ENCODE measurements at places on chromosomes 13 and 19.

GRCh38 chr13:101383595-101383994, 32.7 kb downstream of the NALCN start:
- no peak for DNase-seq

- DNase-seq = no peak
Observed at GRCh38 chr13:22178878-22179277, 508.0 kb downstream of the FGF9 start.

- DNase-seq = no peak
Observed at GRCh38 chr19:5265260-5265659, 75.4 kb downstream of the PTPRS start.

DNA sequence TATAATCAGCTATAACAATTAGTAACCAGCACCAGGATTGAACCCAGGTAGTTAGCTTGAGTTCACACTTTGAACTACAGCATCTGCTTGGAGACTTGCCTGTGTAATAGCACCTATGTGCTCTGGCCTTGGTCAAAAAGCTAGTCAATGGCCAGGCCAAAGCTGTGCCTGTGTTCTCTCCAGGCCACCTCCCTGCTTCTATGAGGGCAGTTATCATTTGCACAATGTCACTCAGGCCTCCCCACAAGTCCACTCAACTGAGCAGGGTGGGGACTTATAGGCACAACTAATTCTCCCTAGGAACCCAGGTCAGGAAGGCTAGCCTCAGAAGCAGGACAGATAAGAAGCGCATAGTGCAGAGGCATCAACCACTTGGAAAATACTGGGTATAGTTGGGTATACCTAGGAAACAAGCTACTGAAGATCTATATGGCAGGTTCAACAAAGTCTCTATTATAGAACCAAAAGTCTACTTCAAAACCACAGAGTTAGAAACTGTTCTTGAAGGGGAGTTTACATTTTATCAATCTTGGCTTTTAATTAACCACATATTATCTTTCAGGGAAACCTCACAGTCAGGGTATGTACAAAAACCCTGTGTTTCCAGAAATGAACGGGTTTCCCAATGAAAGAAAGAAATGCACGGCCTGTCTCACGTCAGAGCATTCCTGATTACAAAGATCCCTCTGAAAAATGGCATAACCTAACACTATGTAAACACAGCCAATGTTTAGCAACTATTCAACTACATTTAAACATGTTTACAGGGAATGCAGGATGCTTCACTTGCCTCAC, 140.9 kb downstream of the ABCC4 start:
- no peak for DNase-seq

- DNase-seq = no peak
Observed at GRCh38 chr19:55050749-55051532, 12.0 kb downstream of the RDH13 start.

DNA sequence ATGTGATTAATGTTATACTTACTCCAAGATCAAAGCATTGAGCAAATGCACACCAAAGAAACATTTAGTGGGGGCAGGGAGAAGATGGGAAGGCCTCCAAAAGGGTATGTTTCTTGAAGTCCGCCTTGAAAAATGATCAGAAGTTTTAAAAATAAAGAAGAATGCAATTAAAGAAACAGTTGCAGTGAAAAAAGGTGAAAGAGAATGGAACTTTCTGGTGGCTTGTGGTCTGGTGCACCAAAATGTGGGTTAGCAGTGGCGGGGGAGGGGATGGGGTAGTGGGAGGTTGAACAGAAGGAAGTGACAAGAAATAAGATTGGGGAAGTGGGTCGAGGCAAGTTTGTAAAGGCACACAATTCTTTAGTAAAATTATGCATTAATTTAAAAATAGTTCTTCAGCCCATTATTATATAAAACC, 2.5 kb downstream of the LCP1 start:
- DNase-seq = no peak

DNA sequence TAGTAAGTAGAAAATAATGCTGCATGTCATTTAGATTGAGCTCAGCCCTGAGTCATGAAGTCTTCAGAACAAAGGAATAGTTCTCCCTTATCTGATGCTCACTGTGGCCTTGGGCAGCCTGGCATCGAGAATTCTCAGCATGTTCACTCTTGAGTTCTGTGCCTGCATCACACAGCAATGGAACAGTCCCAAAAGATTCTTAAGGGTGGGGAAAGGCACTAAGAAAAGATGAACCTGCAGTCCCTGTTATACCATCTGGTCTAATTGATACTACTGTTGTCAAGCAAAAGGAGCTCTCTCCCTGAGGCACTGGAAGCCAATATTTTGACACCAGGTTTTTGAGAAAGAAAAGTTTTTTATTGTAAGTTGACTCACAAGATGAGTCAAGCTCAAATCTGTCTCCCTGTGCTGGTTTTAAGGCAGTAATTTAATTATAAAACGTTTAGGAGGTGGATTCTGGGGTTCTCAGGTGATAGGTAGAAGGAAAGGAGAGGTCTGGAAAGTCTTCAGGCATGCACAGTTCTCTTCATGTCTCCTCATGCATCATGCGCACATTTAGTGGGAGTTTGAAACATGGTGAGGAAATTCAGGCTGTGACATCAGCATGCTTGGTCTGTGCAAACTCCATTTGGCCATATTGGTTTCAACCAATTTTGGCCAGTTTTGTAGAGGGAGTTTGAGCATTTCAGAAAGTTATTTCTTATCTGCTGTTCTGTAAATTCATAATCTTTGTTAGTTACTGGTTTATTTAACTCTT, 38.1 kb upstream of the ZNF766 start:
- DNase-seq = no peak

DNA sequence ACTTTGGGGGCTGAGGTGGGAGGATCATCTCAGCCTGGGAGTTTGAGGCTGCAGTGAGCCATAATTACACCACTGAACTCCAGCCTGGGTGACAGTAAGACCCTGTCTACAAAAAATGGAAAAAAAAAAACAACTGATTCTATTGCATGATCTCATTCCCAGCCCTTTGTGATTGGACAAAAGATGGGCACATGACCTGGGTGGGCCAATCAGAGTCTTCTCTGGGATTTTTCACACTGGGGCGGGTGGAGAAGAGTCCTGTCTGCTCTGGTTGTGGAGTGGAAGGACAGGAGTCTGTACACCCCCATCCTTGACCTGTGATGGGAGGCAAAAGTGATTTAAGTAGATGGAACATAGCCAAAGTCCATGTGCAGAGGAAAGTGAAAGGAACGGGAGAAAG, 170.5 kb downstream of the UQCRFS1 start:
- DNase-seq = no peak

GRCh38 chr19:17855280-17856152, 4.2 kb upstream of the RPL18A start:
- DNase-seq = no peak

DNA sequence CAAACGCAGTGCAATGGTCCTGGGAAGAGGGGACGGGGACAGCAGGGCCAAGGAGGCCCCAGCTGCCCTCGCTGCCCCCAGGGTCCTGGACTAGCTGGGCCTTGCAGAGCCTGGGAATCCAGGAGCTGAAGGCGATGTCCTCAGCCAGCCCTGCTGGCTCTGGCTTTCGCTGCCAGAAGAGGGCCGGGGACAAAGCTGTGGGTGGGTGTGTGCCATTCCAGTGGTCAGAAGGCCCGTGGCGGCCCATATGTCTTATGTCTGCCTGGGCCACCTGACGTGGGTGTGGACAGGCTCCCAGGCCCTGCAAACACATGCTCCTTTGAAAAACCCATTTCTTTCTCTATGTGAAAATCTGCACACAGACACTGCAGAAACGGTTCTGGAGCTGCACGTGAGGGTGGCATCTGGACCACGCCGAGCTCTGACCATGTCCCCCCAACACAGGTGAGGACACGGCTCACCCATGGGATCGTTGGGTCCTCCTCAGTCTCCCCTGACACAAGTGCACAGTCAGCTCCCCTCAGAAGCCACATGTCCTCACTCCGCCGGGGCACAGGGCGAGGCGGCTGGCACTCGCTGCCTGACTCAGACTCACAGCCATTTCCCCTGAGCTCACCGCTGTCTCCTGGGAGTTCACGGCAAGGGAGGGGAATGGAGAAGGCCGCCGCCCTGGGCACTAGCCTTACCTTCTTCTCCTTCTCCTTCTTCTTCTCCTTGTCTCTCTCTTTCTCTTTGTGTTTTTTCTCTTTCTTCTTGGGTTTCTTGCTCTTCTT, 16.9 kb downstream of the IZUMO4 start:
- DNase-seq = no peak

DNA sequence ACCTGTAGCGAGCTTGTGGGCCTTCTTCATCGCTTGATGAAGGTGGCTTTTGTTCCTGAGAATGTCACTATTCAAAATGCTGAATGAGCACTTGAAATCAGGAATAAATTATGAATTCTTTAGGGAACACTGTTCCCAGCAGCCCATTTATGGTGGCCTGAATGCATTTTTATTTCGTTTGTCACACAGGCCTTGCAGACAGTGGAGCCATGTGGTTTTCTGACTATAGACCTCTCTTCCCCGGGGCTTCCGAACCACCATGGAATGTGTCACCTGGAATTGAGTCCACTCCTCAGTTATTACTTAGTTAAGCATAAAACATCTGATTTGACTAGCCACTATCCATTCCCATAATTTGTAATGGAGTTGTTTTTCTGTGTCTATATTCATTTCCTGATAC, 396.9 kb downstream of the IRS2 start:
- DNase-seq = no peak

GRCh38 chr13:28620011-28620830, 38.7 kb upstream of the POMP start:
- no peak for DNase-seq

- no peak for DNase-seq
Observed at GRCh38 chr13:50128428-50128931, 113.2 kb downstream of the KCNRG start.

GRCh38 chr19:13844130-13844631, 32.8 kb upstream of the NANOS3 start:
- no peak for DNase-seq
